HT-29 (cell line): ENCODE measurements at places on chromosomes 16 and 17. TPM values are rescaled to one million over a fixed set of nuclear protein-coding genes. Genes with fewer than 3 reads are reported as not detected.

Gene PRR35
- total RNA-seq: 0.08 TPM in 1 of 2 replicates, not detected in the other

Gene CSH2
- not detected in 2 replicates for total RNA-seq

Gene KAT2A
- 49.6 and 51.9 TPM in 2 replicates for total RNA-seq

Gene RNF157
- 1.3 and 3.9 TPM in 2 replicates for total RNA-seq

Gene TVP23C
- total RNA-seq: 4.6 and 5.0 TPM in 2 replicates

DNA sequence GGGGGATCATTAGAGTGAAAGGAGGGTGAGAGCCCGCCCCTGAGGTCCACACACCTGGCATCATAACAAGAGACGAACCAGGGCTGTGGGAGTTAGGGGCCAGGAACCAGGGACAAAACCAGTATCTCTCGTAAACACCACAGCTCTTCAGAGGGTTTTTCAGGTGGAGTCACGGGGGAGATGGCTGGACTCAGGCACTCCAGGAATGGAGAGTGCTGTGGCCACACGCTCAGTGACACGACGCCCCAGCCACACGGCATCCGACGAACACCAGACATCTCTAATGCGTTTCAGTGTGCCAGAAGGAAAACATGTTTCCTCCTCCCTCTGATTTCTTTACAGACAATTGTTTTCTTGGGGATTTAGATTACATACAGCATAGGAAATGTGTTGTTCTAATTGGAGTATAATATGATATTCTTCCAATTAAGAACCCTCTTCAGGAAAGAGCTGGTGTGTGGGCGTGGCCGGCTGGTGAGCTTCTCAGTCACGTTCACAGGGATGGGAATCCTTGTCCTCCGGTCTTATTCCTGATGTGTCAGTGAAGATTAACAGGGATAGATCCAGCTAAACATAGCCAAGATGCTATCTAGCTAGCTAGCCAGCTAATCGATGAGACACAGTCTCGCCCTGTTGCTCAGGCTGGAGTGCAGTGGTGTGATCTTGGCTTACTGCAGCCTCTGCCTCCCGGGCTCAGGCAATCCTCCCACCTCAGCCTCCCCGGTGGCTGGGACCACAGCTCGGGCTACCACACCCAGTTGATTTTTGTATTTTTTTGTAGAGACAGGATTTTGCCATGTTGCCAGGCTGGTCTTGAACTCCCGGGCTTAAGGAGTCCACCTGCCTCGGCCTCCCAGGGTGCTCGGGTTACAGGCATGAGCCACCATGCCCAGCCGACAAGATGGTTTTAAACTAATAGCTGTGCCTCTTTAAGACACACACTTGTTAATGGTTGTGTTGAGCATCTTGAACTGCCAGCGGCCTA, 98.6 kb downstream of the BANP start:
- DNase-seq: no peak

GRCh38 chr17:77581480-77581879, 377.0 kb upstream of the TNRC6C start:
- no peak for DNase-seq

DNA sequence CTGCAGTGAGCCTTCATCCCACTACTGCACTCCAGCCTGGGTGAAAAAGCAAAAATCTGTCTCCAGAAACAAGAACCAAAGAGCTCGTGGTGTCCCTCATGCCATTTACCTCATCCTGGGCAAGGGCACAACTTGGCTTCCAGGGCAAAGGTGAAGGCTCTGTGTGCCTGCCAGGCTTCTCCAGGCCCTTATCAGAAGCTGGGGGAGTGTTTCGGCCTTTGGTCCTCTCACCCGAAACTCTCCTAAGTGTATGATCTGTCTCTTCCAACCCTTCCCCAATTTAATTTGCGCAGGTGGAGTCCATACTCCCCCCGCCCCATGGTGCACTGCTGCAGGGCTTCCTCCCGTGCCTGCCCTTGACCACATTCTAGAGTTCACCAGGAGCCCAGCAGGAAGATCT, 1.1 kb downstream of the CES2 start:
- no peak for DNase-seq

DNA sequence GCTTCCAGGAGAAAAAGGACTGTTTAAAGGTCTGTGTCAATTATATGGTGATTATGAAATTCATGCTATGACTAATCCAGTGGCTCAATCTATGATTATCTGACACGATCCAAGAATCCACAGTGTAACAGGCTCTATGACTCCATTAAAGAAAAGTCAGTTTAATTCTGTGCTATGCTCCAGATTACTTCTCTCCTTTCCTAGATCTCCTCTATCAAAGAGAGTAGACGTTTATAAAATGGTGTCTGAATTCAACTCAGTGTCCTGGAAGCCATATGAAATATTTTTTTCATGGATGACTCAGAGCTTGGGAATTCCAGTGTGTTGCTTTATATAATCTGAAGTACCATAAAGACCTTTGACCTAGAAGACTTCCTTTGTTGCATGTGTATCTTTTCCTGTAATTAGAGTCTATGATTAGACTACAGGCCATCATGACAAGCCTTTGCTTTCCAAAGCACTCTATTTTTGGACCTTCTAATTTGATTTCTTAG, 27.0 kb upstream of the NF1 start:
- peak; percentile 92 for DNase-seq

- no peak for DNase-seq
Observed at GRCh38 chr16:20624882-20625807, 49.0 kb upstream of the ACSM2B start.

DNA sequence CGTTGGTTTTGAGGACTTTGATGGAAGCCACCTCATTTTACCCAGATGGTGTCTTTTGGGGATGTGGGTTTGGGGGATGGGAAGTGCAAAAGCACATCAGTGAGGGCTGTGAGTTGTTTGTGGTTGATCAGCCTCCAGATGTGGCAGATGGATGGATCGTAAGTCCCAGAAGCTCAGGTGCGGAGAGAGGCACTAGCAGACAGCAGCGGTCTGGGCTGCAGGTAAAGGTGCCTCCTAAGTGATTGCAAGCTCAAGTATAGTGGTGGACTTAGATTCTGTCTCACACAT, 18.0 kb downstream of the HS3ST3B1 start:
- DNase-seq: no peak

GRCh38 chr17:10114931-10115535, 83.4 kb downstream of the GAS7 start:
- DNase-seq: peak; percentile 46

DNA sequence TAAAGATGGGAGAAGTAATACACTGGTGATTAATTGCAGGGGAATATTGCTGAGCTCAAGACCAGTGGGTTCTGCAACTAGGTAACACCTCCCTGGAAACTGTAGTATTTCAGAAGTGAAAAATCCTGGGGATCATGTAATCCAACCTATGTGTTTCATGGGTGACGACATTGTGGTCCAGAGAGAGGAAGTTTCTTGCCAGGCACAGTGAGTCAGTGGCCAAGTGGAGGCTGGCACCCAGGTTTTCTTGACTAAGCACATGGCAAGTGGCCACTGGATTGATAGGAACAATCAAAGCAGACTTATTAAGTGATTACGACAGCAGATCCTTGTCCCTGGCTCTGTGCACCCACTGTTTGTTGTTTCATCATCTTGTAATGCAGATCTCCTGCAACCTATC, 14.6 kb upstream of the CIITA start:
- DNase-seq: no peak

DNA sequence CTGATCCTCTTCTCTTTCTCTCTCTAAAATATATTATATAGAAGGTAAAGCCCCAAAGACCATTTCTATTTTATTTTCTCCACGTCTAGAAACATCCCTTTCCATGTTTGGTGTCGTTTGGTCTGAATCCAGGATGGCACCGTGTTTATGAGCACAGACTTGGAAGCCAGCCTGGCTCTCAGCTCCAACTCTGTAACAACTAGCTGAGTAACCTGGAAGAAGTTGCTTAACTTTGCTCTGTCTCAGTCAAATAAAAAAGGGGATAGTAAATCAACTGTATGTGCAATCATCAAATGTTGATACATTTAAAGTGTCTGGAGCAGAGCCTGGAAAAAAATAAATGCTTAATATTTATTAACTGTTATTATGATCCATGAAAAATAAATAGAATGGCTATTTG, 249.8 kb upstream of the MAF start:
- no peak for DNase-seq

- no peak for DNase-seq
Observed at GRCh38 chr17:73380439-73381106, 68.8 kb upstream of the CDC42EP4 start.

DNA sequence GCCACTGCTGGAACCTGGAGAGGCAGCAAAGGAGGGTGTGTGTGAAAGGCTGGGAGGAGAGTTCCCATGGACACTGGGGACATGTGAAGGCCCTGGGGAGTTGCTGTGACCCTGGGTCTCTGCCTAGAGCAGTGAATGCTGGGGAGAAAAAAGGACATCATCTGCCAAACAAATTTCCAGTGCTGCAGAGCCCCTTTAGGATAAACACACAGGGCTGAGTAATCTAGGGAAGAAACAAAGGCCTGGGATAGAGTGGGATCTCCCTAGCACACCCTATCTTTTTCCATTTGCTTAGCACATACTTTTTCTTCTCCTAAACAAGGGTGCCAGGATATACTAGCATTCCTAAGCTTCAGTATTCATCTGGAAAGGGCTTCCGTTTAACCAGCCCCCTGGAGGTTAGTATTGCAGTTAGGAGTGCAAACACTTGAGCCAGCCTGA, 3.3 kb upstream of the HIGD1B start:
- DNase-seq: no peak

GRCh38 chr16:17238285-17239028, 232.3 kb downstream of the XYLT1 start:
- no peak for DNase-seq

- DNase-seq: no peak
Observed at GRCh38 chr17:77927777-77928518, 30.6 kb upstream of the TNRC6C start.
